Kidney capillary endothelial cell (primary cell): ENCODE measurements at places on chromosomes 7 and 10.
A peak's percentile ranks its signal among the peaks of the same experiment; 100 is the strongest.

DNA sequence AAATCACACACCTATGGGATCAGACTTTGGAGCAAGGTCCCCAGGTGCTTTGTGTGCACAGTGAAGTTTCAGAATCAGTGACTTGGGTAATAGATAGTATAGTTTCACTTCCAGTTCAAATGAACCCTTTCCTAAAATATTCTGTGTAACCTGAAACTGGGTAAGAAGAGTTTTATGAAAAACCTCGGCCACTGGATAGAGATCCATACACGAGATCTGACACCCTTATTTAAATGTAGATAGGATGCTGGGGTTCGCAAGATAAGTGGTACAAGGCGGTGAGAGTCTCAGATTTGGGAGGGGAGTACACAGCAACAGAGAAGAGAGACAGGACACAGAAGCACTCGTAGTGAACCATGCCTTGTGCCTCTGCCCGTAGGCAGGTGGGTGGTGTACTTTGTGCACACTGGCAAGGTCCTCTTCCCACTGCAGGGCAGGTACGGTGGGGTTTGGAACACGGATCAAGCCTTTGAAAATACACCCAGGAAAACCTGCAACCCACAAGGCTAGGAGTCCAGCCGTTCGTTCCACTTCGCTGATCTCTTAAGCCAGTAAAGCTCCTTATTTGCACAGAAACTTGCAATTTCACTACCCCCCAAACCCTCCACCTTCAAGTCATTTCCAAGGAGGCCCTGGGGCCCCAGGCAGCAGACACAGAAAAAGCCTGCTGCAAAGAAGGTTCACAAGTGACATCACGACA lies 162.8 kb downstream of the USP6NL start:
- no peak for DNase-seq

GRCh38 chr7:18995811-18996426 lies 121.5 kb downstream of the TWIST1 start:
- no peak for DNase-seq

DNA sequence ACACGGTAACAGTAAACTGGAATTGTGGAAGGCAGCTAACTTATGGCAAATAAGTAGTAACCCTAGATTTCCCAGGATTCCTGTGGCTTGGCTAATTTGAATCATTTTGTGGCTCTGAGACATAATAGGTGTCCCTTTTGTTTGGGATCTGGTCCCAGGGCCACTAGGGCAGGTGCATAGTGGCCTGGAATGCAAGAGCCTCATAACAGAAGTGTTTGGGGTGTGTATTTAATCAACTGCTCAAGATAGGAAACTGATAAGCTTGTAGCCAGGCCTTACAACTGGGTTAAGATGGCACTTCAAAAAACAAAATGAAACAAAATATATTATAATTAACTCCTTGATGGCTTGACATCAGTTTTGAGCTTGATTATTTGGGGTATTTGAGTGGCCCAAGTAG lies 541.8 kb downstream of the ETV1 start:
- DNase-seq, result no peak

GRCh38 chr10:62001898-62002297 lies 100.4 kb downstream of the ARID5B start:
- DNase-seq, result no peak

- peak; percentile 10 for DNase-seq
Observed at GRCh38 chr10:44334621-44335184, 50.2 kb downstream of the CXCL12 start.

GRCh38 chr7:28739128-28739527 lies 219.0 kb downstream of the TRIL start:
- DNase-seq, result no peak

DNA sequence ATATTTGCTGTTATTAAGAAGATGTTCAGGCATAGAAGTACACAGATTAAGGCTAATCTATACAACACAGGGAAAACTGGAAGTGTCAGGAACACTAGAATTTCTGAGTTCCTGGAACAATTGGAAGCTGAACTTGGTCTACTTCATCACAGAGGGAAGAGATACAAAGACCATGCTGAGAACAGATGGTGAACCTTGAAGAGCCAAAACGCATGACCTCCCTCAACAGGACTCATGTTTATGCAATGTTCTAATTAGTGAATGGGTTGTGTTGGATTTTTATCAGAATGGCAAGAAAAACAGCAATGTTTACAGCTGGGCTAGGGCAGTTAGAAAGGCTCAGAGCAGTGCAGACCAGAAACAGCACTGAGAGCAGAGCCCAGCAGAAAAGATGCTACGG lies 94.9 kb downstream of the SFMBT2 start:
- DNase-seq, result no peak

DNA sequence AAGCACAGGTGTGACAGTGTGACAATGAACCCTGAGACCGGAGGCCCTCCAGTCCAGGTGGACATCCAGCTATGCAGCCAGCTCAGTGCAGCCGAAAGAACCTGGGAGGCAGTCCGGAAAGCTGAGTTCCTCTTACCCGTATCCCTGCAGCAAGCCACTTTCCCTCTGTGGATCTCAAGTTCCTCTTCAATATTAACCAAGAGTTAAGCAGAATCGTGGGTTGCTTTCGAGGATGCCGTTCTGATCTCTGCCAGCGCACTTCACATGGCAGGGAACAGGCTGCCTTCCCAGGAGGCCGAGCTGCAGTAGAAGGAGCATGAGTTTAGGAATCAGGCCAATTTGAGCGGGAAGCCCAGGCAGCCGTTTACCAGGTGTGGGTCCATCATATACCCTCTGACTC lies 591.6 kb downstream of the SDK1 start:
- DNase-seq, result no peak
